ENCODE measurements at places on chromosomes 3 and 15. TPM values are rescaled to one million over a fixed set of nuclear protein-coding genes. Genes with fewer than 3 reads are reported as not detected.

FANCD2OS gene
- total RNA-seq = not detected

MESP2 gene
- not detected for total RNA-seq

TEX55 gene
- not detected for total RNA-seq

LRRC31 gene
- total RNA-seq = not detected

DNA sequence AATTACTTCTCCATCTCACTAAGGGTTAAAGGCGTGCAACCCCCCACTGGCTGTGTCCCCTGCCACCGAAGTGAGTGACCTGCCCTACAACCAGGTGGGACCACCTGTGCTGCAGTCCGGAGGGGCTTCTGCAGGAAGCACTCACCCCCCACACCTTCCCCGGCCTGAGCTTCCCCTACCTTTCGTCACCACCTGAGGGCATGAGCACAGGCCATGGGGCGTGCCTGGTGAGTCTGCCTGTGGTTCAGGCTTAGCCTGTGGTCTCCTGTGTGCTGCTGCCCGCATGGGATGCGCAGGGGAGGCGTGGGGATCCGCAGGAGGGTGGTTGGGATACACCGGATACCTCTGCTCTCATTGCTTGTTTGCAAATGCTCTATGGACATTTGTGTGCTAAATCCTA is 46.0 kb downstream of the KLHL25 start:
- DNase-seq = no peak

DNA sequence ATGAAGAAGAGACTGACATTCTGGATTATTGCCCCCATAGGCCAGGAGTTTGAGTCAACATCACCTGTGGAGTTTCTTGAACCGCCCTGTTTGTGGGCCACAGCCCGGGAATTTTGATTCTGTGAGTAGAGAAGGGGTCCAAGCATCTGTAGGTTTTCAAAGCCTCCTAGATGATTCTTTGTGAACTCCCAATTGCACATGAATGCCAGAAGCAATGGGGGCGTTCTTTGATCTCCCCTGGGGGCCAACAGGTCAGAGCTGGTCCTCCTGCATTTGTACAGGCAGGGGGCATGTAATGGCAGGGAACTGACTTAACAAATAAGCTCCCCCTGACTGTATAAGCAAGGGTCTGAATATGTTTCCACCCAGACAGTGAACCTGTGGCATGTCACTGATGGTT is 260.3 kb downstream of the SLCO3A1 start:
- DNase-seq = no peak

DNA sequence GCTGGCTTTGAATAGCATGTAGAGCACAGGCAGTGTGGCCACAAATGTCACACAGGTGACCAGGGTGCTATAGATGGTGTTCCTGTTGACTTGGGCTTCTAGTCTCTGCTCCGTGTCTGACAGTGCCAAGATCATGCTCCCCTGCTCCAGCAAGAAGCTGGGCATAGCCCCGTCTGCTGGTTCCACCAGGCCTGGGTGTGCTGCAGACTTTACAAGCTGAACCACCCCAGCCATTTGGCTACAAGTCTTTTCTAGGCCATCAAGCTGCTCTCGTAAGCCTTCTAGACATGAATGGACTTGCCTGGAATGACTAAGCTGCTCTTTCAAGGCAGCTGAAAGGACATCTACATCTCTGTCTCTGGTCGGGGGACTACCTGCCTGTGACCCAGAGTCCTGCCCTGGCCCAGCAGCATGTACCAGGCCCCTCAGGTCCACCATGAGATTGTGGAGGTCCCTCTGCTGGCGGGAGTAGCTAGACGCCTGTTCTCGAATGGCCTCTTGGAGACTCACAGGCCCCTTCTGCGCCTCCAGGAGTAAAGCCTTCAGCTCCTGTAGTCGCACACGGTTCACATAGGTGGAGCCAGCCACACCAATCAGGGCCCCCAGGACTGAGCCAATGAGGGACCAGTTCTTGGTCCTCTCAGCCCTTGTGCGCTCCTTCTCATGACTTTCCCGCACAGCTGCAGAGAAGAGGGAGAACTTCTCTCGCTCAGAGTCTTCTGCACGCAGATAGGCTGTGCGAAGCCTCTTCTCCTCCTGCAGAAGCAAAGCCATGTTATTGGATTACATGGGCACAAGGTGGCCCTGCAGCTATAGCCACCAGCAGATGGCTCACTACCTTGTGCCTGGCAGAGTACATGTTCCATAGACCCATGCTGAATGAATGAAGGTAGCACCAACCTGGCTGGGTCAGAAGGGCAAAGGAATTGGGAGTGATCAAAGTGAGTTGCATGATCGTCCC is 2.8 kb upstream of the PLXNB1 start:
- DNase-seq = no peak

DNA sequence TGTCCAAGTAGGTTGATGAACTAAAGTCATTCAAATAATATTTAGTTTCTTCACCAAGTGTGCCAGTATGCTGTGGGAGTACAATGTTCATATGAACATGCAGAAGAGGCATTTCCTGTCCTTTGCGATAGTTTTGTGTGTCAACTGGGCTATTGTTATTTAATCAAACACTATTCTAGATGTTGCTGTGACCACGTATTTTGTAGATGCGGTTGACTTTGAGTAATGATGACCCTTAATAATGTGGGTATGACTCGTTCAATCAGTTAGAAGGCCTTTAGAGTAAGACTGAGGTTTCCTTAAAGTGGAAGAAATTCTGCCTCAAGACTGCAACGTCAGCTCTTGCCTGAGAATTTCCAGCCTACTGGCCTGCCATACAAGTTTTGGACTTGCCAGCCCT is 470.7 kb upstream of the CBLB start:
- DNase-seq = no peak

DNA sequence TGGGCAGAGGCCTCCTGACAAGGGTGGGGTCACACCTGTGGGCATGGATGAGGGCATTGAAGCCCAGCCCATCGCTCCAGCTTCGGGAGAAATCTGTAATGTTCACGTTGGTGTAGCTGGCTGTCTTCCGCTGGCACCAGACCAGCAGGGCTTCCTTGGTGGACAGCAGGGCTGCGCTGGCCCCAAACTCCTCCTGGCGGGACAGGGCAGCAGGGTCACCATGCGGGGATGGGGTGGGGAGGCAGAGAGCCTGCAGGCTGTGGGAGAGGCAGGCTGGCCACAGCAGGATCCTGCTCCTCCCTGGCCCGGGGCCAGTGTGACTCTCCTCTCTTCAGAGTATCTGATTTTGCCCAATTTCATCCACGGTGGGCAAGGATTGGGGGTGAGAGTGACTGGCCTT is 6.0 kb downstream of the SPTBN5 start:
- no peak for DNase-seq

DNA sequence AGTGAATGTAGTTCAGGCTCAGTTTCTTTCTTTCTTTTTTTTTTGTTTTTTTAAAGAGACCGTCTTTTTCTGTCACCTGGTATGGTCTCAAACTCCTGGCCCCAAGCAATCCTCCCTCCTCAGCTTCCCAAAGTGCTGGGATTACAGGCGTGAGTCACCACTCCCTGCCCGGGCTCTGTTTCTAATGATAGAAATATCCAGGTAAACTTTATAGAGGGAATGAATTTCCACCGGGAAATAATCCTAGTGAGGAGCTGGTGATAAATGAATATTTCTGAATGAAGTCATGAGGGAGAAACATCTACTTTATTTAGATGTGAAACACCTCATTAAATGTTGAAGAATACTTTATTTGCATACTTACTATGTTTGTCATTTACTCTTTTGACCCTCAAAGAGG is 7.2 kb downstream of the RNF13 start:
- DNase-seq = no peak

GRCh38 chr3:42752441-42752840 is 20.6 kb downstream of the CCDC13 start:
- DNase-seq = no peak

DNA sequence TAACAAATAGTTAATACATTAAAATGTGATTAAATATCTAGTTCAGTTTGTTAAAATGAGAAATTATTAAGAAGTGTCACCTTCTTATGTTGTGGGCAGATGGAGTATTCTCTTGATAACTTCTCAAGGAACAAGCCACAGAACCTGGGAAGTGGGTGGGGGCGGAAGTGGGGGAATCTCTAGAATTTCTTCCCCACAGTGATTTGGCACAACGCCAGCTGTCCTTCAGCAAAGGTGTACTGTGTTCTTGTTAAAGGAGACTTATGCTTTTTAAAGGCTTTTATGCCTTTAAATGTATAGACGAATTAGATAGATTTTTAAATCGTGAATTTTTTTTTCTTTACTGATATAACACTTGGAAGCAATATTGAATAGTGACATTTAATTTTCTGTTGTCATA is 42.4 kb downstream of the SEC22A start:
- DNase-seq = no peak

All from occipital lobe (tissue), 3 donors.